ENCODE measurements at places on chromosomes 4 and X. TPM values are rescaled to one million over a fixed set of nuclear protein-coding genes. Genes with fewer than 3 reads are reported as not detected.
A peak's percentile ranks its signal among the peaks of the same experiment; 100 is the strongest.

- DNase-seq, result no peak
Observed at GRCh38 chrX:80011522-80011921, 3.0 kb upstream of the TBX22 start.

DNA sequence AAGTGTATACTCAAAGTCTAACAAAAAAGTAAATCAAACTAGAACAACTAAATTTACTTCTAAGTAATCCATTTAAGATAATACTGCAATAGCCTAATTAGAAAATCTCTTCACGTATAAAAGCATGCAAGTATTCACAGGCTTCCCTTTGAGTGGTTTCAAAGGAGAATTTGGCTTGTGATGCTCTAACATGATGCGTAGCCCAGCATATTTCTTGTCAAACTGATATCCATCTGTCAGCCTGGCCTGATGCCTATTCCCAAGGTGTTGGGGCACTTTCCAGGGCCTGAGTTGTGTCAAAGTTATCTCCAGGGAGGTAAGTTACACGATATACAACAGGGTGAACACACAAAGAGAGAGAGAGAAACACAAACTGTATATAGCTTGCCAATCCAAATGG, 287.0 kb upstream of the MAGEB18 start:
- DNase-seq, result no peak

DNA sequence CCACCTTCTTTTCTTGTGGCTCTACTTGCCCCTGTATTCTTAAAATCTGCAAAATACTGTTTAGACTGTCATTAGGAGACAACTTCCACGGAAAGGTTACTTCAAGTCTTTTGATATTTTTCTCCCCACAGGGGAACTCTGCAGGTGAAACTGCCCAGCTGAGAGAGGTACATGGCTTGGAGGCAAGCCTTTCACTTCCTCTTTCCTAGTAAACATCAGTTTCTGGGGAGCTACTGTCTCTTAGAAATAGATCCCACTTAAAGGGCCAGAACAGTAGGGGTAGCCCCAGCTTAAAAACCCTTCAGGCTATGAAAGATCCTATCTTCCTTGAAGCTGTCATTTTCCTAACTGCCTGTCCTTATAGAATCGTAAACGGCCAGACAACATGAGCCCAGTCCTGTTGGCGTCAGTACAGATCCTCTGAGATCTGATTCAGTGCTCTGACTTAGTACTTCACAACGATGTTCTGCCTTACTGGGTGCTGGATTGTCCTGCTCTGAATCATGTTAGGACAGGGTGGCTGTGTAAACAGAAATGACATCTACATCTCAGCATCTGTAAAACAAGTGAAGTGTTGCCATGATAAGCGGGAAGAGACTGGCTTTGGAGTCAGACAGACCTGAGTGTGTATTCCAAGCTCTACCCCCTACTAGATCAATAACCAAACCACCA, 102.1 kb downstream of the ITIH6 start:
- DNase-seq, result peak; percentile 41

- peak; percentile 31 for DNase-seq
Observed at GRCh38 chr4:1714303-1715001, 2.3 kb upstream of the SLBP start.

- no peak for DNase-seq
Observed at GRCh38 chr4:17018013-17018412, 119.6 kb upstream of the LDB2 start.

GRCh38 chr4:184475096-184475461, 729 bp upstream of the IRF2 start:
- peak; percentile 79 for DNase-seq

The NPNT gene
- total RNA-seq, result not detected

DNA sequence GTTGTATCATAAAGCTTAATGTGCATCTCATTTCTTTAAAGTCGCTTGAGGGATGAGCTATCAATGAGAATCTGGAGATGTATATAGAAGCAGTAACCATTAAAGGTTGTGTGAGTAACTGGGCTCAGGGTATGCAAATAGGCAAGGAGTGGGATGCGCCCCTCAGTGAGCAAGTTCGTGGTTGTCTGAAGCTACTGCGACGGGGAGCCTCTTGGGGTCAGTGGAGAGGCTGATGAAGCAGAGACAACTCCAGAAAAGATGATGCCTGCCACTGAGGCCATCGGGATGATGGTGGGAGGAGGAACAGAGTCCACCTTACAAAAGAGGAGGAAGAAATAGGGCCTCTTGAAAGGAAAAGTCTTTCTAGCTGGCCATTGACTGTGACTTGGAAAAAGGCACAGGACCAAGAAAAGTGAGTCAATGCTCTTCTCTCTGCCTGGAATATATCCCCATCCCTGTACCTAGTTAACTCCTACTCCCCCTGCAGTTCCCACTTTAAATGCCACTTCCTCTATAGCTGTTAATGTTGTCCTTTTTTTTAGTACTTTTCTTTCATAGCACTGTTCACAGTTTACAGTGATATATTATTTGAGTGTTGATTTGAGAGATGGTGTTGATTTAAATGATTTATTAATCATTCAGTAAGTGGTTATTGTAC, 51.4 kb upstream of the LSM6 start:
- DNase-seq, result peak; percentile 24

- DNase-seq, result peak; percentile 13
Observed at GRCh38 chr4:67087897-67088296, 457.4 kb downstream of the CENPC start.

The MAP3K15 gene
- not detected for total RNA-seq

- no peak for DNase-seq
Observed at GRCh38 chr4:105206214-105206613, 59.5 kb downstream of the TET2 start.

- DNase-seq, result peak; percentile 60
Observed at GRCh38 chrX:56564164-56564885, 898 bp downstream of the UBQLN2 start.

The SSX4 gene
- total RNA-seq, result not detected

The MUC7 gene
- total RNA-seq, result not detected

GRCh38 chr4:2746891-2747695, 9.0 kb downstream of the TNIP2 start:
- DNase-seq, result no peak

- no peak for DNase-seq
Observed at GRCh38 chrX:29487214-29487613, 728.1 kb upstream of the MAGEB2 start.

GRCh38 chr4:38449506-38450174, 214.4 kb upstream of the KLF3 start:
- DNase-seq, result peak; percentile 73

DNA sequence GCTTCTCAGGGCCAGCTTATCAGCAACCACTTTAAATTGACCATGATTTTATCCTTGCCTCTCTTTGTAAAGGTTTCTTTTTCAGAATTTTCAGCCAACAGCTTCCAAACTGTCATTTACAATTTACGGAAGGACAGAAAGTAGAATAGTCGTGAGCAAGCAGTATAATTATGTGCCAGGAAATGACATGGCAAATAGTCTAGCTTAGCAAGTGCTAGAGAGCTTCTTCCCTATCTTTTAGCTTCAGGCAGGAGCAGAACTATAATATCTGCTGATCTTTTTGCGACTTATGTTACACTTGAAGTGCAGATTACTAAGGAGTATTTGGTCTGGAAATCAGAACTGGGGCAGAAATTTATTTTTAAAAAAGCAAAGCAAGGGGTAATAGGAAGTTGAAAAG, 123.0 kb upstream of the AP1S2 start:
- no peak for DNase-seq

GRCh38 chr4:56656346-56656643, 24.8 kb downstream of the HOPX start:
- no peak for DNase-seq

Measured in GM23248 (cell line).